ENCODE measurements at places on chromosomes 1 and 21.

- DNase-seq, result no peak
Measured at GRCh38 chr1:170407581-170407980, 124.4 kb upstream of the GORAB start.

- DNase-seq, result no peak
Measured at GRCh38 chr1:13451399-13451965, 41.2 kb downstream of the PRAMEF20 start.

DNA sequence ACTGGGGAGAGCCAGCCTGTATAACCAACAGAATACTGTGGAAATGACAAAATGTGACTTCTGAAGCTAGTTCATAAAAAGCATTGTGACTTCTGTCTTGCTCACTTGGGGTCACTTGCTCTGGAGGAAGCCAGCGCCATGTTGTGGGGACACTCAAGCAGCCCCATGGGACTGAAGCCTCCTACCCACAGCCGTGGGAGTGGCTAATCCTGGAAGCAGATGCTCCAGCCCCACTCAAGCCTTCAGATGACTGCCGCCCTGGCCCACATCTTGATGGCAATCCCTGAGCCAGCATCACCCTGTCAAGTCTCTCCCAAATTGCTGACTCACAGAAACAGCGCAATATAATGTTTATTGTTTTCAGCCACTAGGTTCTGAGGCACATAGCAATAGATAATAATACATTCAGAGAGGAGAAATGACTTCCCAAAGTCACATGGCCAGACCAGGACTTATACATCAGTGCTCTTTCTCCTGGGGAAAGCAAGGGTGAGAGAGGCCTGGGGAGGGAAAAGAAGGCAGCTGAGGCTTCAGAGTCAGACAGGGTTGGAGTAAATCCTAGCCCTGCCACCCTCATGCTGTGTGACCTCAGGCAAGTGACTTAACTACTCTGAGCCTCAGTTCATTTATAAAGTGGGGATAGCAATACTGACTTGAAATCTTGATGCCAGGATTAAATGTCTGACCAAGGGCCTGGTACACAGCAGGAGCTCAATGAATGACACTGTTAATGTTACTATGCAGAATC, 5.0 kb upstream of the TNFRSF8 start:
- no peak for DNase-seq

GRCh38 chr1:199743227-199743626, 284.3 kb upstream of the NR5A2 start:
- DNase-seq, result no peak

DNA sequence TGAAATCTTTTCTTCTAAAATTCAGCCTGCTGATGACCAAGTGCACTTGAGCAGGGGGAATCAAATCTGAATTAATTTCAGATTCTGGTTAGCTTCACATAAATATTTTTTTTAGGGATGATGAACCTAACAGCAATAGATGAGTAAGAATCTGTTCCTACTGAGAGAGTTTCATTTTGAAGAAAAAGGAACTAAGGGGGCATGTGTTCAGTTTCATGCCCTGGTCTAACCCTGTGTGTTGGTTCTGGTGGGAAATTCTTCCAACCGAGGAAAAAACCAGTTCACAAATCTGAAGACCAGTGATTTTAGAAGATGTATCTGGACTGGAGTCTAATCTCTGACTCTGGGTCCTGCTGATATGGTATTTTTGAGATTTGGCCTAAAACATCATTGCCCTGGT, 13.7 kb downstream of the SELL start:
- DNase-seq, result no peak

- no peak for DNase-seq
Measured at GRCh38 chr1:202133001-202133400, 10.3 kb downstream of the GPR37L1 start.

DNA sequence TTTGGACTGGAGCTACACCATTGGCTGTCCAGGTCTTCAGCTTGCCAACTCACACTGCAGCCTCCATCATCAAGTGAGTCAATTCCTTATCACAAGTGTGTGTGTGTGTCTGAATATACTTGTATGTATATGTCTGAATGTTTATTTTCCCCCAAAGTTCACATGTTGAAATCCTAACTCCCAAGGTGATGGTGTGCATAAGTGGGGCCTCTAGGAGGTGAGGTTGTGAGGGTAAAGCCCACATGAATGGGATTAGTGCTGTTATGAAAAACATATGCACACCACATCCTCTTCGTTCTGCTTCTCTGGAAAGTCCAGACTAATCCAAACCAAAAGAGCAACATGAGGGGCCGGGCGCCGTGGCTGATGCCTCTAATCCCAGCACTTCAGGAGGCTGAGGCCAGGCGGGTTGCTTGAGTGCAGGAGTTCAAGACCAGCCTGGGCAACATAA, 48.7 kb upstream of the LBR start:
- DNase-seq, result no peak

DNA sequence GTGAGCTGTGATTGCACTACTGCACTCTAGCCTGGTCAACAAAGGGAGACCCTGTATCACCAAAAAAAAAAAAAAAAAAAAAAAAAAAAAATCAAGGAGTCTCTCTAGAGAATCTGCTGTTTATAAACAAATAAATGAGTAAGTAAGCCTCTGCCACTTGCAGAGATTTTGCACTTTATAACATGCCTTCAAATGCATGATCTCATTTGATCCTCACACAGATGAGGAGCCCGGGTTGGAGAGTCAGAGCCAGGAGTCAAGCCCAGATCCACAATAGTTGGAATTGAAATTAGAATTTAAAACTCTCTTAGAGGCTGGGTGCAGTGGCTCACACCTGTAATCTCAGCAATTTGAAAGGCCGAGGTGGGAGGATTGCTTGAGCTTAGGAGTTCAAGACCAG, 4.0 kb downstream of the PRELP start:
- no peak for DNase-seq

GRCh38 chr1:192709544-192709943, 73.6 kb downstream of the RGS13 start:
- DNase-seq, result no peak

DNA sequence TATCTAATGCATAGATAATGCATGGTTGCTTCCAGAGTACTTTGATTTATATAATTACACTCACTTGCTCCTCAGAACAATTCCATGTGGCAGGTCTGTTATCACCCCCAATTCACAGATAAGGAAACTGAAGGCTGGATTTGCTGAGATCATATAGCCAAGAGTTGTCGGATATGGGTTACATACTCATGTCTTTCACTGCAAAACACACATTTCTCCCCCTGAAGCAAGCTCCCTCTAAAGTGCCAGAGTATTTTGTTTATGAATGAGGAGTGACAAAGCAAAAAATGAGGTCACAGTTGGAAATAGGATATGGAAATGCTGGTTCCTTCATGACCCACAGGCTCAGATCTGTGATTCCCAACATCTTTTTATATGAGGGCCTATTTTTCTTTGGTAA, 134.2 kb downstream of the ROR1 start:
- DNase-seq, result no peak

- DNase-seq, result no peak
Measured at GRCh38 chr1:247848346-247848745, 6.7 kb upstream of the OR11L1 start.

GRCh38 chr21:14687268-14687625, 141.1 kb upstream of the SAMSN1 start:
- no peak for DNase-seq

GRCh38 chr1:216944864-216945510, 221.8 kb upstream of the ESRRG start:
- DNase-seq, result no peak

DNA sequence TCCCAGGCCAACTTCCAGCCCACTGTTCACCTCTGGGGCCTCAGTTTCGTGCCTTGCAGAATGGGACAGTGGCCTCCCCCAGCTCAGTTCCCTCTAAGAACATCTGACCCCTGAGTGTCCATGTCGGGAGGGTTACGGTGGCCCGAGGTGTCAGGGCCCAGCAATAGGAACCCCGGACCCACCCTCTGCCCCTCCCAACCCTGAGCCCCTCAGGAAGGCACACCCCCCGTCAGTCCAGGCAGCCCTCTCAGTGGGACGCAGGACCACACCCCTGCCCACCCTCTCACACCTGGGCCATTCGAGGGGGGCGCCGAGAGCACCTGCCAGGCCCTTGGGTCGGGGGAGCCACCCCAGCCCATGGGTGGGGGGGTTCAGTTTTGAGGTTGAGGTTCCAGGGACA, 447 bp downstream of the TTC34 start:
- no peak for DNase-seq

- no peak for DNase-seq
Measured at GRCh38 chr1:44839576-44839975, 3.5 kb downstream of the PTCH2 start.

GRCh38 chr1:227883641-227884301, 64.0 kb downstream of the WNT9A start:
- no peak for DNase-seq

GRCh38 chr1:232283864-232284263, 346.1 kb downstream of the SIPA1L2 start:
- no peak for DNase-seq

DNA sequence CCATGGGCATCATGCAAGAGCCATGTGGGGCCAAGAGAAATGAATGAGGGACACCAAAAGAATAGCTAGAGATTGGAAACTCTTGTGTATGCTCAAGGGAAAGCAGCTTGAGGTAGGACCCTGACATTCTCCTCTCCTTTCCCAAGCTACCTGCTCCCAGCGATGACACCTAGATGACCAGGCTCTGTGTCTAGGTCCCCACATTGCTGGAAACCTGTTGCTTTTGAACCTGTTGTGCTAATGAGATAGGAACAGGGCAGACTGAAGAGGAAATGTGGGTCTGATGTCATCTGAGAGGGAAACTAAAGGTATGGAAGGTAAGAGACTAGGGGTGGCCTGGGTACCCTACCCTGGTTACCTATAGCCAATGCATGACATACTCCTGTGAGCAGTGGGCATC, 1.8 kb downstream of the FMOD start:
- DNase-seq, result no peak

GRCh38 chr1:31458287-31458896, 45.4 kb downstream of the SERINC2 start:
- no peak for DNase-seq

GRCh38 chr1:26894263-26894662, 4.2 kb upstream of the GPN2 start:
- no peak for DNase-seq

GRCh38 chr1:194394676-194395075, 1208.3 kb upstream of the B3GALT2 start:
- DNase-seq, result no peak

DNA sequence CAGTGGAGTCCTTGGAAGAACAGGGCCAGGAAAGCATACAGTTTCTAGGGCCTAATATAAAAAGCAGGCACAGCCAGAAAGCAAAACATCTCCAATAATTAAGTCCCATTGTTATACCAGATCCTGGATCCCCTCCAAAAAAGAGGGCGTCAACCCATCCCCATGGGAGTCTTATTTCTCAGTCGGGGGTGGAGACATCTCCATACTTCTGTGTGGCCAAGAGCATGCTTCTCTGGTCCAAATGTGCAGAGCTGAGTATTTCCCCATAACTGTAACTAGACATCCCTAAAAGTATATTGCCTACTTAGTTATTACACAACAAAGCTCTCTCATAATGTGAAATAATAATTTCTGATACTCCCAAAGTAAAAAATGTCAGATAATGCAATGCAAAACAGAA, 104.2 kb upstream of the SOX13 start:
- DNase-seq, result no peak

- DNase-seq, result no peak
Measured at GRCh38 chr21:31974454-31974985, 101.7 kb downstream of the HUNK start.

DNA sequence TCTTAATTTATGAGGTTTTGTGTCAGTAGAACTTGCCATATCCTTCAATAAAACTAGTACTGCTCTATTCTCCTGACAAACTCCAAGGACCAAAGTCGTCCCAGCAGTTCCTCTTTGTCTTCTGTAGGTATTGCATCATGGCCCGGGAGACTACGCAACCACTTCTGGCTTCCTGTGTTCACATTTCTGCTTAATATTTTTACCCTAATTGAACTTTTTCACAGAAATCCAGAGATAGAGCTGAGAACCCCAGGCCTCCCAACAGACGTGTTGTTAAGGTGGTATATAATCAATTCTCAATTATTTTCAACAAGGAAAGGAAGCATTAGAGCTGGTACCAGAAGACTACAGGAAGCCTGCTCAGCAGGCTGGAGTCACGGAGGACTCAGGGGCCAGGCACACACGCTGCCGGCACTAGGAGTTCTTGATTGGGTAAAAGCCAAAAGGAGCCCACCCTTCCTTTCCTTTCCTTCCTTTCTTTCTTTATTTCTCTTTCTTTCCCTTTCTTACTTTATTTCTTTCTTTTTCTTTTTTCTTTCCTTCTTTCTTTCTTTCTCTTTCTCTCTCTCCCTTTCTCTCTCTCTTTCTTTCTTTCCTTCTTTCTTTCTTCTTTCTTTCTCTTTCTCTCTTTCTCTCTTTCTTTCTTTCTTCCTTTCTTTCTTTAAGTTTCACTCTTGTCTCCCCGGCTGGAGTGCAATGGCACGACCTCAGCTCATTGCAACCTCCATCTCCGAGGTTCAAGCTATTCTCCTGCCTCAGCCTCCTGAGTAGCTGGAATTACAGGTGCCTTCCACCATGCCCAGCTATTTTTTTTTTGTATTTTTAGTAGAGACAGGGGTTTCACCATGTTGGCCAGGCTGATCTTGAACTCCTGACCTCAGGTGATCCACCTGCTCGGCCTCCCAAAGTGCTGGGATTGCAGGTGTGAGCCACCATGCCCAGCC, 173.7 kb downstream of the ZBTB18 start:
- DNase-seq, result no peak
